ENCODE measurements at places on chromosomes 3 and 15.

DNA sequence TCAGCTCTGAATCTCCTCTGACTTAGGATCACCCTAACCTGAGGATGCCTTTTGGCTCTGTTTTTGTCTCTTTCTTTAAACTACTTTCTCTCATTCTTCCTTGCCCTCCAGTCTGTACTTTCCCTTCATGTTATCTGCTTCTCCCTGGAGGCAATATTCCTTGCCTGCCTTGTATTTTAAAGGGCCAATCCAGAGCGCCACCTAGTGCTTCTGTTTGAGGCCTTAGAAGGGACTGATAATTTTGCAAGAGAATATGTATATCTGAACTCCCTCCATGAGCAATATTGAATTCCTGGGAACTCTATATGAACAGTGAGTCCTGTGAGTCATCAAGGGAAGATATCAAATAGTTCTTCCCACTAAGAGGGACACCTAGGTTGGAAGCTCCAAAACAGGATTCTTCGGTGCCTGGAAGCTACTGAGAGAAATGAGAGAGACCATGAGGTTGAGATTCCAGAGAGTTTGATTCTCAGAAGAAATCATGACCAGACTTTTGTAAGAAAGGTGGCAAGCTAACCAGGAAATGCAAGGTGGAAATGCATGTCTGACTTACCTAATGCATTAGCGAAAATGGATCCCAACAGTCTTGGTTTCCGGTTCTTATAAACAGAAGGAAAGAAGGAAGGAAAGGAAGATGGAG lies 203.8 kb upstream of the CD96 start:
- no peaks in the 10 kb centered on the region for H3K4me1 ChIP-seq
- H3K36me3 ChIP-seq = peaks cover 8% of the 10 kb centered on the region
- no peak for DNase-seq
- H3K4me3 ChIP-seq = no peak overlapping the region
- no peaks in the 10 kb centered on the region for H3K27me3 ChIP-seq

- H3K27me3 ChIP-seq = peaks cover 22% of the 10 kb centered on the region
- no peak overlapping the region for H3K4me3 ChIP-seq
- no peaks in the 10 kb centered on the region for H3K4me1 ChIP-seq
- H3K36me3 ChIP-seq = no peaks in the 10 kb centered on the region
Measured at GRCh38 chr15:44102675-44103254, 92.3 kb downstream of the FRMD5 start.

DNA sequence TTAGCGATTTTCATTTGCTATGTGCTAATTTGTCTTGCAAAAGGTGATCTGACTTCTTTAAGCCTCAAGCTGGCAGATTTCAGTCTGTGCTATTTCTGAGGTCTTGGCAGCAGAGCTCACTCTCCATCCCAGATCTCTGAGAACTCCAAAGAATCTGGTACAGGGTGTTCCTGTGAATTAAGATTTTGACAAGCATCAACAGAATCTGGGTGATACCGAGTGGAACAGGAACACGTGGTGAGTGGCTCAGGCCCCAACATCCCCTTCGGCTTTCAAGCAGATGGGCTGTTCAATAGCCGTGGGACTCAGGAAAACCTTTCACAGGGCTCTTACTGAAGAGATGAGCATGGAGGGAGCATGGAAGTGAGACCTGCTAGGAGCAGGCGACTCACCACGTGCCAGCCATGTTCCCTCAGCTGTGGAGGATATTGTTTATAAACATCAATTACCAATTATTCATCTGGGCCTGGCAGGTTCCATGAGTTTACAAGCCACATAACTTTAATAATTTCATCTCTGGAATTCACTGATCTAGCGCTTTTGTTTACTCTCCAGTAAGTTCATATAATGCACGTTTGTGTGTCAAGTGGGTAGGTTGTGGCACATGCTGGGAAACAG lies 103.4 kb upstream of the SELENOK start:
- H3K27ac ChIP-seq = no peak overlapping the region
- H3K36me3 ChIP-seq = no peaks in the 10 kb centered on the region
- H3K4me3 ChIP-seq = no peak overlapping the region
- DNase-seq = no peak

- H3K27me3 ChIP-seq = no peaks in the 10 kb centered on the region
- DNase-seq = no peak
- no peak overlapping the region for H3K27ac ChIP-seq
- H3K36me3 ChIP-seq = no peaks in the 10 kb centered on the region
- peaks cover 22% of the 10 kb centered on the region for H3K4me1 ChIP-seq
Measured at GRCh38 chr15:49438962-49439631, 16.1 kb downstream of the FGF7 start.

GRCh38 chr15:43276563-43277200 lies 10.0 kb upstream of the TGM5 start:
- peak overlapping the region; percentile 64 for H3K27ac ChIP-seq
- H3K4me1 ChIP-seq = peaks cover 2% of the 10 kb centered on the region
- no peak overlapping the region for H3K4me3 ChIP-seq
- H3K27me3 ChIP-seq = no peaks in the 10 kb centered on the region
- no peak for DNase-seq

GRCh38 chr3:73513260-73513659 lies 111.5 kb downstream of the PDZRN3 start:
- no peak overlapping the region for H3K27ac ChIP-seq
- DNase-seq = no peak
- no peaks in the 10 kb centered on the region for H3K36me3 ChIP-seq

- no peak overlapping the region for H3K27ac ChIP-seq
- H3K36me3 ChIP-seq = peaks cover 38% of the 10 kb centered on the region
- DNase-seq = no peak
- H3K27me3 ChIP-seq = no peaks in the 10 kb centered on the region
- H3K4me1 ChIP-seq = no peaks in the 10 kb centered on the region
Measured at GRCh38 chr3:37041546-37042195, 48.4 kb downstream of the MLH1 start.

- no peaks in the 10 kb centered on the region for H3K4me1 ChIP-seq
- peaks cover 6% of the 10 kb centered on the region for H3K27me3 ChIP-seq
- DNase-seq = no peak
- H3K27ac ChIP-seq = no peak overlapping the region
- H3K4me3 ChIP-seq = no peak overlapping the region
Measured at GRCh38 chr3:115931581-115931980, 308.3 kb downstream of the GAP43 start.

DNA sequence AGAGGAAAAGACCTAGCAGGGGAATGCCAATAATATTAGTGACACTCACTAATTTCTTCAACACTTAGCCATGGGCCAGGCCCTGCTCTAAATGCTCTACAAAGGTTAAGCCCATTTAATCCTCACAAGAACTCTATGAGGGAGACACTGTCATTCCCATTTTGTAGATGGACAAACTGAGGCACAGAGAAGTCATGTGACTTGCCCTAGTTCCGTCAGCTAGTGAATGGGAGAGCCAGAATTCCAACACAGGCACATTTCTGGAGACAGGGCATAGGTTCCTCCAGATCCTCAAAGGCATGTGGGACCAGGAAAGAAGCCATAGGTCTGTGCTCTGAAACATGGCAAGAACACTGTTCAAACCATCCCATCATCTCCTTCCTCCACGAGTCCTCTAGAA lies 31.5 kb downstream of the LOXL1 start:
- peaks cover 9% of the 10 kb centered on the region for H3K4me1 ChIP-seq
- H3K27ac ChIP-seq = no peak overlapping the region
- no peak for DNase-seq

- no peaks in the 10 kb centered on the region for H3K36me3 ChIP-seq
- DNase-seq = no peak
- no peaks in the 10 kb centered on the region for H3K4me1 ChIP-seq
- no peak overlapping the region for H3K27ac ChIP-seq
- no peak overlapping the region for H3K4me3 ChIP-seq
Measured at GRCh38 chr3:146035366-146035765, 125.6 kb downstream of the PLOD2 start.

DNA sequence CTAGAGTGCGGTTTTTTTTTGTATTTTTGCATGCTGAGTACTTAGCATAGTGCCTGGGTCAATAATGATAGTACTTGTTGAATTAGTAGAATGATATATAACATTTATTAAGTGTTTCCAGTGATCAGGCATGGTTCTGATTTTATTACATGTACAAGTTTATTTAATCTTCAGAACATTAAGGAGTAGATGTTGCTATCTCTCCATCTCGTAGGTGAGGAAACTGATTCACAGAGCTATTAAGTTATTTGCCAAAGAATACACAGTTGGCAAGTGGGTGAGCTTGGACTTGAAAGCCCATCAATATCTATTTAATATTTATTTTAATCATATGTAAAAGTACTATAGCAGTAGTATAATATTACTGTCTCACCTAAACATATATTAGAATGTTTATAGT lies 219.5 kb downstream of the CACNA2D3 start:
- no peak overlapping the region for H3K4me3 ChIP-seq
- H3K27me3 ChIP-seq = peaks cover 9% of the 10 kb centered on the region
- no peak for DNase-seq
- no peaks in the 10 kb centered on the region for H3K36me3 ChIP-seq
- H3K4me1 ChIP-seq = peaks cover 1% of the 10 kb centered on the region
- H3K27ac ChIP-seq = no peak overlapping the region

DNA sequence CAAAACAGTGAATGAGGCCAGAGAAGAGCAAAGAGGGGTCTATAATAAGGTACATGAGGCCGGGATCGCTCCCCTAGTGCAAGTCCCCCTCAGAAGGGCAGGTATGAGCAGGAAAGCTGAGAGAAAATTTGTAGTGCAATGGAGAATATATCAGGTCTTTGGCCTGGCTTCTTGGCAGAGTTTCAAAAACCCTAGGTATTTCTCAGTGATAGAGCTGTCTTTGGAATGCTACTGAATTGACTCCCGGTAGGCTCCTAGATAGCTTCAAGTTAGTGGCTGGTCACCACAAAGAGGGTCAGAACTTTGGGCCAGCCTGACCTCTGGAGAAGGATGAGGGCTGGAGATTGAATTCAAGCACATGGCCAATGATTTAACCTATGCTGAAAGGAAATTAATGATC lies 30.6 kb upstream of the OXTR start:
- no peak overlapping the region for H3K4me3 ChIP-seq
- no peak for DNase-seq
- H3K4me1 ChIP-seq = no peaks in the 10 kb centered on the region
- peaks cover 5% of the 10 kb centered on the region for H3K36me3 ChIP-seq

DNA sequence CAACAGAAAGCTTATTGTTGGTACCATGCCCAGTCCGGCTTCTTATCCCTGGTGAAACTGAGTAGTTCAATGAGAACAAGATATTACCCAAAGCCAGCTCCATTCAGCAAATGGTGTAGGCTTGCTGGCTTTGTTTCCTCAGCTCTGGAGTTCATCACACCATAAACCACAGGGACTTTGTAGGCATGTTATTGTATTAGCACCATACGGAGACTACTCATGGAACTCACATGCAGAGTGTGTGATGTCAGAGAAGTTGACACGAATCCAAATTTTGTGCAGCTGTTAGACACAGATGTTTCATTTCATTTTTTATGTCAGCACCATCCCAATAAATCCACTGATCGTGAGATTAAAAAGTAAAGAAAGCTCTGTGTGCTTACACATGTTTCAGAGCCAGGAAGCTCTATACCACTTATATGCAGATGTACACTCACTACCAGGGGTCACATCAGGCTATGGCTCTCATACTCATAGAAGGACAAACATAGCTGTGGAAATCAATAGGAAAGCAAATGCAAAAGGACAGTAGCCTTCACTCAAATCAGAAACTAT lies 63.4 kb upstream of the LEKR1 start:
- no peak overlapping the region for H3K4me3 ChIP-seq
- H3K27ac ChIP-seq = no peak overlapping the region
- no peaks in the 10 kb centered on the region for H3K36me3 ChIP-seq
- no peaks in the 10 kb centered on the region for H3K4me1 ChIP-seq

- no peak for DNase-seq
- no peak overlapping the region for H3K27ac ChIP-seq
- H3K4me1 ChIP-seq = no peaks in the 10 kb centered on the region
Measured at GRCh38 chr3:3772920-3773319, 26.3 kb upstream of the LRRN1 start.

DNA sequence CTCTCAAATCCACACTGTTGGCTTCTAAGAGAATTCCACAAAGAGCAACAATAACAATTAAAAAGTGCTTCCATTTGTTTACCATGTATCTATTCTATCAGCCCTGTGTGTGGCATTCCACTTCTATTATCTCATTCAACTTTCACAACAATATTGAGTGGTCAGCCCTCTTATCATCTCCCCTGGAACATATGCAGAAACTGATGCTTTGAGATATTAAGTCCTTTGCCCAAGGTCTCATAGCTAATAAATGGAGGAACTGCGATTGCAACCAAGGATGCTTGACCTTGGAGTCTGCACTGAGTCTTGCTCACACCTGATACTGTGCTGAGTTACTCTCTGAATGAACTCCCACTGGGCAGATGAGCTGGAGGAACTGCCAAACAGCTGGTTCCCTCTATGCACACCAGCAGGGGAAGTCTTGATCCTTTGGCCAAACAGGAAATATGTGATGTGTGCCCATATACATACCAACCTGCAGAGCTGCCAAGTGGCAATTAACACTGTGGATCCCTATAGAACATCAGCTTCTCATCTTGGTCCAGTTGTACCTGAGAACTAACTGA lies 144.7 kb upstream of the WNT5A start:
- H3K4me1 ChIP-seq = no peaks in the 10 kb centered on the region
- H3K27me3 ChIP-seq = peaks cover 7% of the 10 kb centered on the region
- H3K27ac ChIP-seq = no peak overlapping the region
- no peaks in the 10 kb centered on the region for H3K36me3 ChIP-seq

GRCh38 chr3:29610781-29611180 lies 329.9 kb downstream of the RBMS3 start:
- no peaks in the 10 kb centered on the region for H3K36me3 ChIP-seq
- no peaks in the 10 kb centered on the region for H3K27me3 ChIP-seq
- no peak for DNase-seq
- no peaks in the 10 kb centered on the region for H3K4me1 ChIP-seq

- H3K27me3 ChIP-seq = peaks cover 19% of the 10 kb centered on the region
- no peaks in the 10 kb centered on the region for H3K36me3 ChIP-seq
- H3K27ac ChIP-seq = no peak overlapping the region
- H3K4me3 ChIP-seq = no peak overlapping the region
- DNase-seq = no peak
Measured at GRCh38 chr3:123343296-123344174, 105.4 kb downstream of the ADCY5 start.

DNA sequence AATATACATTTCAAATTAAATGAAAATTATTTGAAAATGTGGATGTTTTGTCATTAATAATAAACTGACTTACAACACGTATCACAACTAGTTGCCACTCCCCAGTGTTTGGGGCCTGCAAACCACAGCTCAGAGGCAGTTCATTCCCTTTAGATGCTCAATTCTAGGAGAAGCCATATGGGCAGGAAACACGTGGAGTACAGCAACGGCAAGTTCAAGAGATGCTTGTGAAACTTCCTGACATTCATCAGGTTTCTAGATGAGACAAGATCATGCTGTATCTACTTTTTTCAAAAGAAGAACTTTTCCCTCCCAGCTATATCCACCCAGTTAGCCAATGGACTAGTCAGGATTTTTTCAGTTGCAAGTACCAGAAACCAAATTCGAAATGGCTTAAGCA lies 17.6 kb upstream of the PLA2G4D start:
- no peak for DNase-seq
- no peak overlapping the region for H3K27ac ChIP-seq
- no peak overlapping the region for H3K4me3 ChIP-seq
- peaks cover 9% of the 10 kb centered on the region for H3K4me1 ChIP-seq

- no peak overlapping the region for H3K27ac ChIP-seq
- H3K4me3 ChIP-seq = no peak overlapping the region
- no peaks in the 10 kb centered on the region for H3K27me3 ChIP-seq
- H3K36me3 ChIP-seq = no peaks in the 10 kb centered on the region
Measured at GRCh38 chr3:141457624-141458236, 29.1 kb upstream of the RASA2 start.

- DNase-seq = peak; percentile 9
- H3K4me1 ChIP-seq = peaks cover 61% of the 10 kb centered on the region
- no peaks in the 10 kb centered on the region for H3K27me3 ChIP-seq
- H3K4me3 ChIP-seq = no peak overlapping the region
- H3K36me3 ChIP-seq = no peaks in the 10 kb centered on the region
Measured at GRCh38 chr3:44969154-44969827, 6.7 kb downstream of the ZDHHC3 start.

GRCh38 chr3:58088501-58088900 lies 80.3 kb downstream of the FLNB start:
- no peak overlapping the region for H3K27ac ChIP-seq
- H3K27me3 ChIP-seq = no peaks in the 10 kb centered on the region
- H3K4me1 ChIP-seq = peaks cover 34% of the 10 kb centered on the region
- no peak overlapping the region for H3K4me3 ChIP-seq
